ENCODE measurements at places on chromosomes 6 and 20. TPM values are rescaled to one million over a fixed set of nuclear protein-coding genes. Genes with fewer than 3 reads are reported as not detected.
A peak's percentile ranks its signal among the peaks of the same experiment; 100 is the strongest.

DNA sequence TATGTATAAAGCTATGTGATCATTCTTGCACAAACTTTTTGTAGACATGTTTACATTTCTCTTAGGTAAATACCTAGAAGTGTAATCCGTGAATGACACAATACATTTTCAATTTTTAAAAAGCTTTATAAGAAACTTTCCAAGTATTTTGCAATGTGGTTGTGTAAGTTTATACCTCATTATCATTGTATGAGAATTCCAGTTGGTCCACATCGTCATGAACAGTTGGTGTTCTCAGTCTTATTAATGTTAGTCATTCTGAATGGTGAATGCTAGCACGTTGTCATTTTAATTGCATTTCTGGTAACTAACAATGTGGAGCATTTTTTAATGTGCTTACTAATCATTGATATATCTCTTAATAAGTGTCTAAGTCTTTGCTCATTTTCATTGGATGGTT is 116.5 kb upstream of the F13A1 start:
- no peak overlapping the region for H3K27ac ChIP-seq
- no peaks in the 10 kb centered on the region for H3K36me3 ChIP-seq
- DNase-seq, result no peak
- no peaks in the 10 kb centered on the region for H3K27me3 ChIP-seq
- no peak overlapping the region for H3K4me3 ChIP-seq

GRCh38 chr6:167758309-167759023 is 68.2 kb upstream of the AFDN start:
- DNase-seq, result no peak
- H3K27ac ChIP-seq, result no peak overlapping the region
- H3K27me3 ChIP-seq, result no peaks in the 10 kb centered on the region
- no peaks in the 10 kb centered on the region for H3K4me1 ChIP-seq
- no peak overlapping the region for H3K4me3 ChIP-seq

GRCh38 chr6:170045981-170046667 is 244.8 kb downstream of the DLL1 start:
- no peak overlapping the region for H3K27ac ChIP-seq
- DNase-seq, result no peak
- no peaks in the 10 kb centered on the region for H3K36me3 ChIP-seq
- H3K27me3 ChIP-seq, result no peaks in the 10 kb centered on the region
- no peak overlapping the region for H3K4me3 ChIP-seq

Gene FOXA2
- not detected for total RNA-seq

Gene HLA-DRB1
- total RNA-seq, result not detected

GRCh38 chr6:50185006-50185405 is 135.3 kb upstream of the DEFB112 start:
- no peak for DNase-seq
- H3K4me3 ChIP-seq, result no peak overlapping the region
- no peaks in the 10 kb centered on the region for H3K36me3 ChIP-seq
- no peak overlapping the region for H3K27ac ChIP-seq
- H3K4me1 ChIP-seq, result no peaks in the 10 kb centered on the region

Gene FAM110A
- 0.56 TPM for total RNA-seq

- no peaks in the 10 kb centered on the region for H3K36me3 ChIP-seq
- no peaks in the 10 kb centered on the region for H3K27me3 ChIP-seq
- no peak overlapping the region for H3K4me3 ChIP-seq
- H3K4me1 ChIP-seq, result peaks cover 2% of the 10 kb centered on the region
- no peak for DNase-seq
Observed at GRCh38 chr6:2185466-2185865, 59.9 kb downstream of the GMDS start.

DNA sequence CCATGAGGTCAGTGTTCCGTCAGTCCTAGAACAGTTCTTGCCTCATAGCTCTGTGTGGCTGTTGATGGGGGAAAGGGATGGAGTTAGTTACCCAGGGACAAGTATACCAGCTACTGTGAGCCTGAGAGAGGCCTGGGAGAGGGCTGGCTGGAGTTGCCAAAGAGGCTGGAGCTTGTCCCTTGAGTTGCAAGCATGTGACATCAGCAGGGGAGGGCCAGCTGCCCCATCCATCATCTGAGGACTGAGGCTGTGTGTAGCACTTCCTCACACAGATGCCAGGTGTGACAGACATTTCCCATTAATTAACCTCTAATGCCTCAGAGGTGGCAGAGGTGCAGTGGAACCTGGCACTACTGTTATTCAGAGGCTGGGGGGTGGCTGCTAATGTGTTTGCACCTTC is 131.6 kb downstream of the PHACTR3 start:
- H3K4me1 ChIP-seq, result no peaks in the 10 kb centered on the region
- DNase-seq, result no peak
- no peaks in the 10 kb centered on the region for H3K27me3 ChIP-seq
- no peak overlapping the region for H3K4me3 ChIP-seq
- H3K36me3 ChIP-seq, result no peaks in the 10 kb centered on the region

Gene KCNS1
- 0.54 TPM for total RNA-seq

DNA sequence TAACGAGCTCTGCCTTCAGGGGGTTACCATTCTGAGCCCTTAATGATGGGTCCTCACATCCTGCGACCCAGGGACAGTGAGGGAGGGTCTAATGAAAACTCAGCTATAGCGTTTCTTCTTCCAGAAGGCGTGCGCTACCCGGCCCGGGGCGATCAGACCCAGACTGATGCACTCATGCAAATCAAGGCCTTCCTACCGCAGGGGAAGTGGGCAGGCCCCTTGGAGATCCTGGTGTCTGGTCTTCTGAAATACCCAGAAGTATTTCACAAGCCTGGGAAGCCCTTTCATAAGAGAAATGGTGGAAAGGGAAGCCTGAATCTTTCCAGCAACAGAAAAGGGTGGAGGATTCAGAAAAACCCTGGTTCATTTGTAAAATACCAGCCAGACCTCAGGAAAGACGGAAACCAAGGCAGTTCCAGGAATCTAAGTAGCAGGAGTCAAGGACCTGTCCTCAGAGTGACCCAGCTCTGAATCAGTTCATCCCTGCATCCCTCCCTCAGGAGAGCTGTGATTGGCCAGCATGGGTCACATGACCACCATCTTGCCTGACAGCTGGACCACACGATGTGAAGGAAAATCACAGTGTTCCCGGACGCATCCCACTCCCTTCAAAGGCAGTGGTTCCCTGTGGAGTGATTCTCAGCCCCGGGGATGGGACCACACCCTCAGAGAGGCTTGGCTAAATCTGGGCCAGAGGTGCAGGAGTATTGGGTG is 12.7 kb downstream of the BFSP1 start:
- H3K4me1 ChIP-seq, result no peaks in the 10 kb centered on the region
- no peak overlapping the region for H3K27ac ChIP-seq
- H3K27me3 ChIP-seq, result peaks cover 14% of the 10 kb centered on the region
- DNase-seq, result no peak

Gene BNIP5
- total RNA-seq, result not detected

Gene CALHM6
- 0.83 TPM for total RNA-seq

Gene BPIFB1
- not detected for total RNA-seq

Gene PTK7
- total RNA-seq, result 44.4 TPM

Gene C6orf141
- total RNA-seq, result not detected

Gene WFDC2
- total RNA-seq, result not detected

Gene CCN2
- total RNA-seq, result 211 TPM

Gene TGM2
- total RNA-seq, result 237 TPM

Gene ELOVL4
- 2.3 TPM for total RNA-seq

GRCh38 chr6:55023230-55023629 is 151.1 kb upstream of the HCRTR2 start:
- no peak for DNase-seq
- H3K27me3 ChIP-seq, result no peaks in the 10 kb centered on the region
- no peak overlapping the region for H3K4me3 ChIP-seq
- H3K27ac ChIP-seq, result no peak overlapping the region

Gene FAM217A
- not detected for total RNA-seq

GRCh38 chr6:44255105-44255808 is 2.1 kb downstream of the SLC35B2 start:
- no peak overlapping the region for H3K27ac ChIP-seq
- peaks cover 54% of the 10 kb centered on the region for H3K36me3 ChIP-seq
- peaks cover 8% of the 10 kb centered on the region for H3K4me1 ChIP-seq
- no peak overlapping the region for H3K4me3 ChIP-seq

Gene NAPB
- total RNA-seq, result 3.9 TPM

- no peak overlapping the region for H3K4me3 ChIP-seq
- peaks cover 6% of the 10 kb centered on the region for H3K4me1 ChIP-seq
- no peaks in the 10 kb centered on the region for H3K27me3 ChIP-seq
- H3K27ac ChIP-seq, result no peak overlapping the region
- H3K36me3 ChIP-seq, result peaks cover 6% of the 10 kb centered on the region
- no peak for DNase-seq
Observed at GRCh38 chr6:11218538-11219399, 13.7 kb downstream of the NEDD9 start.

- H3K4me1 ChIP-seq, result no peaks in the 10 kb centered on the region
- H3K27me3 ChIP-seq, result no peaks in the 10 kb centered on the region
- H3K36me3 ChIP-seq, result peaks cover 24% of the 10 kb centered on the region
- peak; percentile 29 for DNase-seq
Observed at GRCh38 chr20:58359441-58359840, 29.6 kb upstream of the VAPB start.

Gene PCK1
- total RNA-seq, result not detected

DNA sequence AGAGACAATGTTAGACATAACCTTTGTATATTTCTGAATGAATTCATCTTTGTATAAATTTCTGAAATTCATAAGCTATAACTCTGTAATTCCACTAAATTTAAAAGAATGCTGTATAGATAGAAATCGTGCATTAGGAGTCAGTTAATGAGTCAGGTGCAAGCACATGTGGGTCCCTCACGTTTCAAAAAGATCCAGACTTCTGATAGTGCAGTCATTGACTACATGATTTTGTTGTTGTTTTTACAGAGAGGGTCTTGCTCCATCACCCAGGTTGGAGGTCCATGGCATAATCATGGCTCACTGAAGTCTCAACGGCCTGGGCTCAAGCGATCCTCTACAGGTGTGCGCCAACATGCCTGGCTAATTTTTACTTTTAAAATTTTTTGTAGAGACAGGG is 14.6 kb downstream of the ESF1 start:
- H3K4me3 ChIP-seq, result no peak overlapping the region
- H3K36me3 ChIP-seq, result peaks cover 28% of the 10 kb centered on the region
- H3K27me3 ChIP-seq, result no peaks in the 10 kb centered on the region
- no peak for DNase-seq
- H3K27ac ChIP-seq, result no peak overlapping the region

DNA sequence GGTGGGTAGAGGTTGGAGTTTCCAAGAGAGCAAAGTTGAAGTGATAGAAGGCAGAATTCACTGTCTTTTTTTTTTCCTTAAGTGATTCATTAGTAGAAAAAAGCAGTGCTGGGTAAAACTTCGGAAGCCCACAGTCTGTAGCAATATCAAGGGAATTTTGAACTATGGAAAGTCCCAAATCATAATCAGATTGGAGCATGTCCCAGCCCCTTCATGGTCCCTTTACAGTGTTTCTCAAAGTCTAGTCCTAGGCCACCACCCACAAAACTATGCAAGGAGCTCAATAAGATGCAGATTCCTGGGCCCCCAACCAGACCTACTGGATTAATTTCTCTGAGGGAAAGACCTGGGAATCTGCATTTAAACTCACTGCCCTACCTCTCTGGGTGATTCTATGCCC is 22.6 kb downstream of the NEDD9 start:
- peaks cover 3% of the 10 kb centered on the region for H3K36me3 ChIP-seq
- DNase-seq, result peak; percentile 76
- no peak overlapping the region for H3K4me3 ChIP-seq
- no peaks in the 10 kb centered on the region for H3K27me3 ChIP-seq
- H3K4me1 ChIP-seq, result peaks cover 24% of the 10 kb centered on the region

DNA sequence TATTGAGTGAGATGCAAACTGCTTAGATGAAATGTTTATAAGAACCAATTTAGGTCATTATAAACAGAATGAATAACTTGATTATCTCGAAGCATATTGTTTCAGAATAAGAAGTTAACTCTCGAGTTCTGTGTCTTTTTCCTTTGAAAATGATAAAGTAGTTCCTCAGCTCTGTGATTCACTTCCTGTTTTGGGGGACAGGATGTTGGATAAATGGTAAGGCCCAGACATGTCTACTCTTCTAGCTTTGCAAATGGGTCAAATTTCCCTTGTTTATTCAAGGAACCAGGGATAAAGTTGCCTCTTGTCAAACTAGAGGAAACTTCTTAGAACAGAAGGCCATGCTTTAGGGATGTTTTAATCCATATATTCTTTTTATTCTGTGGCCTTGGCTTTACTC is 246.9 kb downstream of the SOX4 start:
- no peaks in the 10 kb centered on the region for H3K27me3 ChIP-seq
- peak; percentile 78 for DNase-seq
- no peaks in the 10 kb centered on the region for H3K36me3 ChIP-seq
- H3K27ac ChIP-seq, result no peak overlapping the region
- no peak overlapping the region for H3K4me3 ChIP-seq

Gene ELOVL2
- total RNA-seq, result 10.6 TPM

Gene PRSS35
- total RNA-seq, result 6.7 TPM

Gene PI16
- total RNA-seq, result under 0.01 TPM

Gene SIRPD
- total RNA-seq, result not detected

GRCh38 chr6:79146421-79146820 is 68.4 kb upstream of the PHIP start:
- H3K27ac ChIP-seq, result no peak overlapping the region
- no peak for DNase-seq
- H3K4me3 ChIP-seq, result no peak overlapping the region

Gene TMEM170B
- 0.28 TPM for total RNA-seq

- no peak overlapping the region for H3K4me3 ChIP-seq
- no peak overlapping the region for H3K27ac ChIP-seq
- no peaks in the 10 kb centered on the region for H3K4me1 ChIP-seq
- DNase-seq, result no peak
- 0 out of 2 replicates have a peak, but pooled peaks cover 3% of the 10 kb centered on the region for H3K27me3 ChIP-seq
Observed at GRCh38 chr20:39873286-39873685, 815.8 kb downstream of the MAFB start.

- no peak for DNase-seq
- no peaks in the 10 kb centered on the region for H3K4me1 ChIP-seq
- no peaks in the 10 kb centered on the region for H3K27me3 ChIP-seq
- H3K27ac ChIP-seq, result no peak overlapping the region
- no peaks in the 10 kb centered on the region for H3K36me3 ChIP-seq
Observed at GRCh38 chr6:98486057-98486456, 348.3 kb upstream of the POU3F2 start.

DNA sequence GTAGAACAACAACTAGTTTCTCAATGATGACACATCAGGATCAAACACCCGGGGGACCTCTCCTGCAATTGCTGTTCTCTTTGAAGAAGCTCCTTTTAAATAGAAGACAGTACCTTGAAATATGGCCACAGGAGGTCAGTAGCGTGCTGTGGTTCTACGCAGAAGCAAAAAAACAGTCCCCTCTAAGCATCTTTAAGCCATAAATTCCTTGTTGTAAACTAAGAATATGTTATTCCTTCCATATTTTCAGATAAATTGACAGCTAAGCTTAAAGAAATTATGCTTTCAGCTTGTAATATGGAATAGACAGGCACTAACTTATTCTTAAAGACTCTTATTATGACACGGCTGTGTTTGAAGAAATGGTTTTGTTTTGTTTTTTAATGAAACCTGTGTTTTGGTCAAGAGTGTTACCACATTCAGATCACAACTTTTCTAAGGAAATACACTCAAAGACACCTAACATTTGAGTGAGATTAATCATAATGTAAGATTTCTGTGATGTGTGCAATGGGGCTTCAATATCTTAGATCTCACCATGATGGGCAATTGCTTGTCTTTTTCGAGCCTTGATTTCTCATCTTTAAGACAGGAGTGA is 49.7 kb upstream of the IL20RA start:
- no peaks in the 10 kb centered on the region for H3K4me1 ChIP-seq
- no peaks in the 10 kb centered on the region for H3K36me3 ChIP-seq
- DNase-seq, result peak; percentile 67
- H3K4me3 ChIP-seq, result no peak overlapping the region
